Upper lobe of left lung (tissue), 6 donors: ENCODE measurements at places on chromosomes 4 and X. TPM values are rescaled to one million over a fixed set of nuclear protein-coding genes. Genes with fewer than 3 reads are reported as not detected.

Gene CT47A1
- not detected for total RNA-seq

Gene HPGDS
- 2.9 TPM for total RNA-seq

Gene TCEAL5
- not detected for total RNA-seq

Gene SHOX
- not detected for total RNA-seq

Gene GPRASP1
- total RNA-seq = 6.6 TPM

Gene GDPD2
- total RNA-seq = not detected

Gene INPP4B
- 4.7 TPM for total RNA-seq
